ENCODE measurements at places on chromosomes 7 and 10. TPM values are rescaled to one million over a fixed set of nuclear protein-coding genes. Genes with fewer than 3 reads are reported as not detected.

- H3K36me3 ChIP-seq: no peaks in the 10 kb centered on the region
- H3K27me3 ChIP-seq: no peaks in the 10 kb centered on the region
- no peak overlapping the region for H3K4me3 ChIP-seq
- no peaks in the 10 kb centered on the region for H3K4me1 ChIP-seq
Observed at GRCh38 chr7:25386311-25386744, 158.0 kb upstream of the NPVF start.

DNA sequence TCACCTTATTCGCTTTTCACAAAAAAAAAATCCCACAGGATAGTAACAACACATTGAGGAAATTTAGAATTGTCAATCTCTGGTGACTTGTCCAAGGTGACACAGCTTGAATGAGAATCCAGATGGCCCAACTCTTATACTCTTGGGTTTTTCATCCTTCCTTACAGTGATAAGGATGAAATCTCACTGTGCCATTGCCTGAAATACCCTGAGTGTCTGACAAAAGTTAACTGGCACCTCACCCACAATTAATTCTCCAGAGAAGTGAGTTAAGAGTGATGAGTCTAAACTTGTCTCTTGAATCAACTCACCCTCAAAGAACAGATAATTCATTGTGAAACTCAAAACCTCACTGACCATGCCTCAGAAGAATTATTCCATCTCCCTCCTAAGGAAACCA lies 18.9 kb downstream of the CHRM2 start:
- no peak overlapping the region for H3K4me3 ChIP-seq
- H3K27ac ChIP-seq: no peak overlapping the region

DNA sequence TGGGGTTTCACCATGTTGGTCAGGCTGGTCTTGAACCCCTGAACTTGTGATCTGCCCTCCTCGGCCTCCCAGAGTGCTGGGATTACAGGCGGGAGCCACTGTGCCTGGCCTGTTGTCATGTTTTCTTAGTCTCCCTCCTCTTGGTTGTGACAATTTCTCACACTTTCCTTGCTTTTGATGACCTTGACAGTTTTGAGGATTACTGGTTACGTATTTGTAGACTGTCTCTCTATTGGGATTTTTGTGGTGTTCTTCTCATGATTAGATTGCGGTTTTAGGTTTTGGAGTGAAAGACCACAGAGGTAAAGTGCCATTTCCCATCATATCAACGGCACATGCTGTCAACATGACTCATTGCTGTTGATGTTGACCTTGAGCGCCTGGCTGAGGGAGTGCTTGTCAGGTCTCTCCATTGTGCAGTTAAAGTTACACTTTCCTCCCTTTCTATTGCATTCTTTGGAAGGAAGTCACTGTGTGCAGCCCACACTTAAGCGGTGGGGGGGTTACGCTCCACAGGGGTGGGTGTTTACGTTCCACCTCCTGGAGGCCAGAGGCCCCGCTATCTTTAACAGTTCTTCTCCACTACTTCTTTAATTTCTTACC lies 10.8 kb downstream of the NEURL1 start:
- H3K27ac ChIP-seq: no peak overlapping the region
- no peak overlapping the region for H3K4me3 ChIP-seq
- H3K36me3 ChIP-seq: no peaks in the 10 kb centered on the region
- peak; percentile 46 for DNase-seq
- H3K27me3 ChIP-seq: no peaks in the 10 kb centered on the region
- no peaks in the 10 kb centered on the region for H3K4me1 ChIP-seq

Gene SORBS1
- 50.7 TPM for total RNA-seq

Gene MRPS24
- 61.5 TPM for total RNA-seq
